ENCODE measurements at places on chromosomes 3 and 15. TPM values are rescaled to one million over a fixed set of nuclear protein-coding genes. Genes with fewer than 3 reads are reported as not detected.

GRCh38 chr3:124700880-124701684 lies 29.2 kb upstream of the UMPS start:
- H3K36me3 ChIP-seq = no peaks in the 10 kb centered on the region
- no peak overlapping the region for H3K27ac ChIP-seq
- no peak for DNase-seq
- H3K27me3 ChIP-seq = peaks cover 4% of the 10 kb centered on the region
- H3K4me3 ChIP-seq = no peak overlapping the region
- H3K4me1 ChIP-seq = no peaks in the 10 kb centered on the region

GRCh38 chr15:39665629-39666250 lies 84.9 kb downstream of the THBS1 start:
- H3K4me1 ChIP-seq = peaks cover 54% of the 10 kb centered on the region
- H3K4me3 ChIP-seq = no peak overlapping the region
- no peaks in the 10 kb centered on the region for H3K27me3 ChIP-seq
- peak overlapping the region; percentile 82 for H3K27ac ChIP-seq
- DNase-seq = no peak

GRCh38 chr3:15204005-15204404 lies 2.0 kb upstream of the CAPN7 start:
- H3K4me1 ChIP-seq = peaks cover 42% of the 10 kb centered on the region
- no peak overlapping the region for H3K4me3 ChIP-seq
- no peak for DNase-seq

DNA sequence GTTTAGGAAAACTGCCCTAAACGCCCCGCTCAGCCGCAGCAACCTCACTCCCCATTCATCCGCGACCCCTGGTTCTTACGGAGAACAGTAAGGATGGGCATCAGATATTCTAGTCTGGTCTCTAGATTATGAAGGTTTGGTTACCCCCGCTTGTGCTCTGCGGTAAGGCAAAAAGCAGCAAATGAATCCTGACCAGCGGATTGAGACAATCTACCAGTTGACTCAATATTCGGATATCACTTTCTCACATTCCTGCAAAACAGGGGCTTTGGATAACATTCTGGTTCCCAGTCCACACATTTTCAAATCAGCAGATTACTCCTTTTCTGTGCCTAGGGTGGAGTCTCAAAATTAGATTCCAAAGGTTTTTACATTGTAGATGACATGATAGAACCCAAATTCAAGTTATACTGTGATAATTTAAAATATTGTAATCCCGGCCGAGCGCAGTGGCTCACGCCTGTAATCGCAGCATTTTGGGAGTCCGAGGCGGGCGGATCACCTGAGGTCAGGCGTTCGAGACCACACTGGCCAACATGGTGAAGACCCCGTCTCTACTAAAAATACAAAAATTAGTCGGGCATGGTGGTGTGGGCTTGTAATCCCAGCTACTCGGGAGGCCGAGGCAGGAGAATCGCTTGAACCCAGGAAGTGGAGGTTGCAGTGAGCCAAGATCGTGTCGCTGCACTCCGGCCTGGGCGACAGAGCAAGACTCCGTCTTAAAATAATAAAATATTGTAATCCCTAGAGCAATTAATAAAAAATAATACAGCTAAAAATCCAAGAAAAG lies 1.1 kb upstream of the CYFIP1 start:
- peaks cover 17% of the 10 kb centered on the region for H3K4me1 ChIP-seq
- peaks cover 10% of the 10 kb centered on the region for H3K27me3 ChIP-seq
- peak overlapping the region; percentile 73 for H3K4me3 ChIP-seq
- H3K27ac ChIP-seq = no peak overlapping the region
- H3K36me3 ChIP-seq = no peaks in the 10 kb centered on the region

GRCh38 chr15:62020576-62021160 lies 39.6 kb downstream of the VPS13C start:
- H3K4me3 ChIP-seq = no peak overlapping the region
- H3K27me3 ChIP-seq = no peaks in the 10 kb centered on the region
- H3K27ac ChIP-seq = no peak overlapping the region
- peaks cover 12% of the 10 kb centered on the region for H3K4me1 ChIP-seq
- DNase-seq = no peak
- peaks cover 37% of the 10 kb centered on the region for H3K36me3 ChIP-seq

DNA sequence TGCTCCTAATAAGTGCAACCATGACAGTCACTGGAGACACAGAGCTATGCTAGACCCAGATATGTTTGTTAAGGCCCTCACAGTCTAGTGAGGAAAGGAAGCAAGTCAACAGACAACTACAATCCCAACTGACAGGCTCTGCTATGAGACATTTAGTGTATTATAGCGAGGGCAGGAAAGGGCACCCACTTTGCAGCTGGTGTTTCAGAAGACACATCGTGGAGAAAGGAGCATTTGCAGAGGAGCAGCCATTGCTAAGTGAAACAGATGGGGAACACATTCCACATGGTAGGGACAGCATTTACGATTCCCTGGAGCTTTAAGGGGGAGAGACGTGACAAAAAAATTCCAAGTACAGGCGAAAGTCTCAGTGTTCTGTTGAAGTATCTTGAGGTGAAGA lies 685.6 kb downstream of the AGBL1 start:
- no peaks in the 10 kb centered on the region for H3K36me3 ChIP-seq
- H3K27me3 ChIP-seq = peaks cover 5% of the 10 kb centered on the region
- H3K4me3 ChIP-seq = no peak overlapping the region
- no peaks in the 10 kb centered on the region for H3K4me1 ChIP-seq
- DNase-seq = no peak

DNA sequence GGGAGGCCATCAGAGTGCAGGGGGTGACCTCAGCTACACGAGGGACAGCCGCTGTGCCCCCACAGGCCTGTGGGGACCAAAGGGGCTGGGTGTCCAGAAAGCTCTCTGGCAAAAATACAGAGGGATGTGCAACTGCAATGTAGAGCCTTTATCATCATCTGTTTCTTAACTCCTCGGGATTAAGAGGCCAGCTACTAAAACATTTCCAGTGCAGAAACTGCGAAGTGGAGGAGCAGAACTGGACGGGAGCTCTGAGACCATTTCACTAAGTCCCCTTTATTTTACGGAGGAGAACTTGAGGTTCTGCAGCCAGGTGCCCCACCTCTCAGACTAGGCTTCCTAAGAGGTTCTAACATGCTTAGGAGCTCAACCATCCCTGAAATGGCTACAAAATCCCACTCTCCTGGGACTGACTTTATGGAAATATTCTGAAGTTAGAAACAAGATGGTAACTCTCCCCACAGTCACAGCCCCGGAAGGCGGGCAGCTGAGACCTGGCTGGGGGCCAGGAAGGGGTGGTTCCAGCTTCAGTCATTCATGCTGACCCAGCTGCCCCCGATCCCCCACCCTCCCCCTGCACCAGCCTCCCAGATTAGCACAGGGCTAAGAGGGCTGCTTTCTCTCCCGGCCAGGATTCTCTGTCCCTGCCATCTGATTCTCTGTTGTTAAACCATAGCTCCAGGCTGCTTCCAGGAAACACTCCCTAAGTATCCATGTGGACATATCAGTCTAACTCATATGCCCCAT lies 40.3 kb downstream of the UMPS start:
- peaks cover 9% of the 10 kb centered on the region for H3K4me1 ChIP-seq
- H3K27me3 ChIP-seq = peaks cover 4% of the 10 kb centered on the region
- DNase-seq = no peak
- H3K27ac ChIP-seq = no peak overlapping the region
- H3K36me3 ChIP-seq = no peaks in the 10 kb centered on the region

GRCh38 chr3:116445311-116445841 lies at the start of gene LSAMP:
TSS of gene LSAMP (minus strand) at chr3:116445487.
- no peak within 1 kb of the TSS for H3K27ac ChIP-seq
- no peak for DNase-seq
- H3K36me3 ChIP-seq = no peaks in the 10 kb centered on the region
- H3K27me3 ChIP-seq = no peaks in the 10 kb centered on the region
- H3K4me3 ChIP-seq = no peak within 1 kb of the TSS

DNA sequence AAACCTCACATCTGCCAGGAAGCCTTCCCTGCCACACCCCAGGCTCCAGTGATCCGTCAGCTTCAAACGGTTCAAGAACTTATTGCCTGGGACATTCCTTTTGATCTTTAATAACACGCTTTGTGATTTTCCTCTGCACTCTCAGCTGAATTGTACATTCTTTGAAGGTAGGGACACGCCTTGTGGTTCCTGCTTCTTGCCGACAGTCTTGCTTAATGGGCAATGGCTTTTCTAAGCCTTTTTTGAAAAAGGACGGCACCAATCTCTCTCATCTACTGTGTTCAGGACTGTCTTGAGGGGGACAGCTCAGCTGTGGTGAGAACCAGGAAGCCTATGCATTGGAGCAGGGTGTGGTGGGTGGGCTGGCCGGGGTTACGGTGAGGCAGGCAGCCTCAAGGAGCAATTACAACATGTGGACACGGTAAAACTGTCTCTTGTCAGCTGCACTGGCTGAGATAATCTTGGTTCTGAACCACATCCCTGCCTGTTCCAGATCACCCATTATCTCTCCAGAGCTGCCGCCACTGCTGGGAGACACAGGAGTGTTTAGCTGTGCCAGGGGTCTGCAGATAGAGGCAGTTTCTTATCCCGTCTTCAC lies 46.0 kb upstream of the GLCE start:
- H3K4me3 ChIP-seq = no peak overlapping the region
- peaks cover 4% of the 10 kb centered on the region for H3K4me1 ChIP-seq
- no peak overlapping the region for H3K27ac ChIP-seq
- H3K36me3 ChIP-seq = no peaks in the 10 kb centered on the region

DNA sequence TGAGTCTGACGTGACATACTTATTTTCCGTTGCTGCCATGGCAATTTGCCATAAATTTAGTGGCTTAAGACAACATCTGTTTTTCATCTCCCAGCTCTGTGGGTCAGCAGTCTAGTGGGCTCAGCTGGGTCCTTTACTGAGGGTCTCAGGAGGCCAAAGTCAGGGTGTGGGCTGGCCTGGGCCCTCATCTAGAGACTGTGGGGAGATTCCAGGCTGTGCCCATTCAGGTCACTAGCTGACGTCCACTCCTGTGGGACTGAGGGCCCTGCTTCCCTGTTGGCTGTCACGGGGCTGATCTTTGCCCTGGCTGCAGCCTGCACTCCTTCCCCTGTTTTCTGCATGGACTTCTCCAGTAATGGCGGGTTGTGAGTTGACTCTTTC lies 19.1 kb downstream of the FGD5 start:
- H3K27ac ChIP-seq = no peak overlapping the region
- H3K4me3 ChIP-seq = no peak overlapping the region
- peaks cover 9% of the 10 kb centered on the region for H3K27me3 ChIP-seq
- no peaks in the 10 kb centered on the region for H3K36me3 ChIP-seq

- H3K27me3 ChIP-seq = no peaks in the 10 kb centered on the region
- H3K4me3 ChIP-seq = no peak overlapping the region
- H3K36me3 ChIP-seq = no peaks in the 10 kb centered on the region
- H3K4me1 ChIP-seq = no peaks in the 10 kb centered on the region
- DNase-seq = no peak
- H3K27ac ChIP-seq = no peak overlapping the region
Observed at GRCh38 chr3:176974279-176974678, 223.0 kb downstream of the TBL1XR1 start.

- H3K4me3 ChIP-seq = no peak overlapping the region
- no peak for DNase-seq
- H3K27me3 ChIP-seq = no peaks in the 10 kb centered on the region
Observed at GRCh38 chr3:29353807-29354206, 72.9 kb downstream of the RBMS3 start.

DNA sequence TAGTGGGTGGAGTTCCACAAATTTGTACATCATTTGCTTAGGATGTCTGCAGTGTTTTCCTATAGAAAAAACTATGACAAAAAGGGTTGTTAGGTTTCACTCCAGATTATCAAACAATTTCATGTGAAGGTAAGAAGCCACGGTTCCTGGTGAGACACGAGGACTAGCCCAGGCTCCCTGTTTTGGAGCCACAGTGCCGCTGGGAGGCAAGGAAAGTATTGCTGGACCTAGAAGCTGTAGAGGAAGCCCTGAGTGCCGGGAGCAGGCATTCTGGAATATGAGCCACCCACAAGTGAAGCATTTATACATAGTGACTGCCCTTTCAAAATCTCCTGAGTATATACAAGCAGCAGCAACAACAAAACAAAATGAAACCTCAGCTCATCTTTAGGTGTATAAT lies 142.0 kb downstream of the GABRB3 start:
- H3K27ac ChIP-seq = no peak overlapping the region
- H3K4me1 ChIP-seq = no peaks in the 10 kb centered on the region
- no peak for DNase-seq
- no peaks in the 10 kb centered on the region for H3K36me3 ChIP-seq

- peaks cover 19% of the 10 kb centered on the region for H3K27me3 ChIP-seq
- no peak overlapping the region for H3K27ac ChIP-seq
- DNase-seq = no peak
- peaks cover 43% of the 10 kb centered on the region for H3K4me1 ChIP-seq
- H3K4me3 ChIP-seq = peak overlapping the region; percentile 27
Observed at GRCh38 chr3:129553171-129553570, 10.2 kb downstream of the H1-8 start.

RTP4 gene
- 17.3 TPM for polyA plus RNA-seq

ZDHHC19 gene
- polyA plus RNA-seq = not detected

CA12 gene
- not detected for polyA plus RNA-seq

PLA2G4D gene
- polyA plus RNA-seq = not detected

SYNPR gene
- polyA plus RNA-seq = not detected

SLC28A1 gene
- polyA plus RNA-seq = not detected

ADAMTS7 gene
- polyA plus RNA-seq = not detected
